ENCODE measurements at places on chromosomes 4 and X.

DNA sequence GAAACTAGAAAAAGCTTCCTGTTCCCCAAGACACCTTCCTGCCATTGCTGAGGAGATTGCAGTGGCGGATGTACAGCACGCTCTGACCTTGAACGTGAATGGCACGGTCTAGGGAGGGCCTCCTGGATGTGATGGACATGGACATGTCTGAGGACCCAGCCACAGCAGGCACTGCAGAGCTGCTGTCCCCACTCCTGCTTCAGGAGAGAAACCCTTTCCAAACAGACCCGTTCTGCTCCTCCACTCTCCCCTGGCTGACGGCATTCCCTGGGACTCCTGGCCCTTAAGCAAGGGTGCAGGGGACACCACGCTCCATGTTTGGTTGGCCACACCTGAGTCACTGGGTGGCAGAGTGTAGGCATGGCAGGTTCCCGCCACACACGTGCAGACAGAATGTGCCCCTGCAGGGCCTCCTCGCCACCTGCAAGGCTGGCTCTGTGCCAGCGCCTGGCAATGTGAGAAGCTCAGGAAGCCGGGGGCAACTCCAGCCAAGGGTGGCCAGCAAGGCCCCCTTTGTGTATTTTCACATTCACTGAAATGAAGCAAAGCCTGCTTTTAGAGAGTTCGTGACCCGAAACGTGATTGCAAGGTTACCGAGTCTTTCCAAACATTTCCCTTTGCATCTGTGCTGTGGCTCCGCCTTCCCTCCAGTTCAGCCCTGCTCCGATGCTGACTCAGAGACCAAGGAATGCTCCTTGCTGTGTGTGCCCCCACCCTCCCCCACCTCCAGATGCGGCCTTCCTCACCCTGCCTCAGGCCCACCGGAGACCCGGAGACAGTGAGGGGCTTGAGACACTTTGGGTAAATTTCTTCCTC, 46.1 kb downstream of the HTRA3 start:
- DNase-seq: no peak

DNA sequence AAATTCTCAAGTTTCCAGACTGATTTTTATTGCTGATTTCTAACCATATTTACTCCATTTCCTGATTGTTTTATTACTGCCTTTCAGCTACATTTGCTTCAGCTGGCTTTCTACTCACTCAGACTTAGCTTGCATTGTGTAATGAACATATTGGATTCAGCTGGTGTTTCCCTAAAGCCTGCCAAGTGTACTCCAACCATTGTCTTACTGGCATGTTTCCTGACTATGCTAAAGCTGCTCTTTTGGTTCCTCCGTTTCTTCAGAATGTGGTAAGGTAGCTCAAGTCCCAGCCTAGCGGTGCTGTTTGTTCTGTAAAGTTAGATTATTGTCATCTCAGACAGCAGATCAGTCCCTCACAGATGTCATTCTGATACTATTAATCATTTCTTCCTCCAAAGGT, 53.1 kb upstream of the GLRA2 start:
- DNase-seq: no peak

GRCh38 chrX:103275947-103276567, 493 bp downstream of the TCEAL5 start:
- DNase-seq: no peak

DNA sequence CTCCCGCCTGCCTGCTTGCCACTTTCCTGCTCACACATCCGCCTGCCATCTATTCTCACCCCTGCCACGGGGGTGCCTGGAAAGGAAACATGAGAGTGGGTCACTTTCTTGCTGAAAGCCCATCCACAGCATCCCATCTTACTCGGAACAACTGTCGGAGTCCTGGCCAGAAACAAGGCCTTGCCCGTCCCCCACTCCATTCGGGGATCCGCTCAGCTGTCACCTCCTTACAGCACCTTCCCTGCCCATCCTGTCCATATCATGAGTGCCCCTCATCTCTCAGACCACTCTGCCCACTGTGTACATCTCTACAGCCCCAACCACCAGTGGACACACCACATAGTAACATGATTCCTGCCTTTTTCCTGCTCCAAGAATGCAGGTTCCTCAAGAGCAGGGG, 6.4 kb downstream of the EVC2 start:
- DNase-seq: no peak

Data from CD8-positive, alpha-beta memory T cell (primary cell).